Naive thymus-derived CD4-positive, alpha-beta T cell (primary cell): ENCODE measurements at places on chromosomes 5 and 9.

- DNase-seq = no peak
These were observed 14.7 kb upstream of the CDK7 start for GRCh38 chr5:69219939-69220338.

GRCh38 chr5:170169996-170170395 is 62.8 kb upstream of the C5orf58 start:
- DNase-seq = no peak

GRCh38 chr9:27548055-27548741 is 18.6 kb upstream of the MOB3B start:
- DNase-seq = no peak

GRCh38 chr9:36450110-36450732 is 50.2 kb upstream of the RNF38 start:
- DNase-seq = peak; percentile 35

- DNase-seq = no peak
These were observed 412.8 kb downstream of the SPOCK1 start for GRCh38 chr5:137086342-137086741.

DNA sequence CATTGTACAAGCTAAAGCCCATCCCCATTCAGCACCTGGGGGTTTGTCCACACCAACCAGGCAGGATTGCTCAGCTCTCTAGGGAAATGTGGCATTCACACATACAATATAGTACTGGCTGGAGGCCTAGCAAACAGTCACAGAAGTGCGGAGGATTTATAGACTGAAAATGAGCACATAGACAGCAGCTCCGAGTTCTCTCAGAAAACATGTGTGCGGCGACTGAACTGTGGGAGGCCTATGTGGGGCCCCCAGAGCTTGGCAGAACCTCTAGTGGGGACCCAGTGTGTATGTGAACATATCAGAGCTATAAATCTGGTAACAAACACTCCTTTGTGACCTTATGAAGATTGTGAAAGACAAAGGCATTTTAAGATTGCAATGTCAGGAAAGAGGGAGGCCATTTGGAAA is 431.1 kb downstream of the DTWD2 start:
- DNase-seq = no peak

DNA sequence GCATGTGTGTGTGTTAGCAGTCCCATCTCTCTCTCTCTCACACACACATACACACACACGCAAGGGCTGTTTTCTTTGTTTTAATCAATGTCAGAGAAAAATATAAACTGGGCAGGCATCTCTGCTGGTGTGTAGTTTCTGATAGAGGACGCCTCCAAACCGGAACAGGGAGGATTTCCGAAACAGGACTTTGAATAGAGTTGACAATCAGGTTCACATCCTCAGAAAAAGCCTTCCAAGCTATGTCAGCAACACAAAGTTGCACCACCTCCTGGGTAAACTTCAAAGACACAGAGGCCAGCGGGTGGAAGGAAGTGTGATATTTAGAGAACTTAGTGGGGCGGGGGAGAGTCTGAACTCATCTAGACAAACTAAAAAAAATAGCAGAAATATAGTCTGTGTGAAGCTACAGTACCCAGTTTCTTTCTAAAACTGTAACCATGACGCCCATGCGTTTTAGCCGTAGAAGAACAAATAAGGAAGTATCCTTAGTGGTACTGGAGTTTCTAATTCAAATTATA is 1.2 kb downstream of the ST8SIA4 start:
- peak; percentile 64 for DNase-seq

- DNase-seq = no peak
These were observed 5.8 kb downstream of the ITK start for GRCh38 chr5:157186309-157187045.

DNA sequence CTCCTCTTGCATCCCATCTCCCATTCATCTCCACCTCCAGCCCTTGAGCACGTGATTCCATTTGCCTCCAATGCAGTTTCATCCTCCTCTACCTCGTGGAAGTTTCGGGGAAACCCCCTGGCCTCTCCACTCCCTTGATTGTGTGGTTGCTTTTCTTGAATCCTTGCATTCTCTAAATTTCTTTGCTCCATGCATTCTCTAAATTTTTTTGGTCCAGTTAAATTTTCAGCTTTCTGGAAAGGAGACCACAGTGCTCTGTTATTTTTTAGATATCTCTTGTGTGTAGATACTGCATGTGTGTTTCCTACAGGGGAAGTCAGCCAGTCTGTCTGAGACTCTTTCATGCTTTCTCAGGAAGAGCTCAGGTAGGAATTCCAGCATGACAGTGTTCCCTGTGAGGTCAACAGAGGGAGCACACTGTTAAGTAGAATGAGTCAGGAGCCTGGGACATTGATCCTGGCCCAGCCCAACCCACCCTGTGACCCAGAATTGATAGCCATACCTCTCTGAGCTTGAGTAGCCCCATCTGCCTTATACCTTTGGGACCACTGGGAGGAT is 52.8 kb downstream of the AMBP start:
- no peak for DNase-seq

- no peak for DNase-seq
These were observed 37.9 kb upstream of the RAB3C start for GRCh38 chr5:58544926-58545325.

- DNase-seq = no peak
These were observed 39.1 kb downstream of the PCDH1 start for GRCh38 chr5:141839015-141839513.

- DNase-seq = no peak
These were observed 435.7 kb downstream of the PLK2 start for GRCh38 chr5:58024151-58024550.

DNA sequence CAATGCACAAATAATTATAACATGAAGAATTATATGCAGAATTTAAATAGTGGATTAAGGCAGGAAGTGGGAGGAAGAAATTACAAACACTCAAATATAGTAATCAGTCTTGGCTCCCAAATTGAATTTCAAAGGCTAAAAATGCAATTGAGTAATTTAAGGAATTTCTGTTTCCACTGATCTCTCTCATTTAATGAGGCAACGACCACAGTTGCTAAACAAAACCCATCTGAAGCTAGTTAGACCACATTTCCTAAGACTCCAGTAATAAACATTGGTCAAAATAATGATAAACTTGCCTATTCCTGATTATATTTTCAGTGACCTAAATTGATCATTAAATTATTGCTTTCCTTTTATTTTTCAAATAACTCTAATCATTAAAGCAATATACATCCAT is 174.3 kb upstream of the GRIN3A start:
- no peak for DNase-seq

DNA sequence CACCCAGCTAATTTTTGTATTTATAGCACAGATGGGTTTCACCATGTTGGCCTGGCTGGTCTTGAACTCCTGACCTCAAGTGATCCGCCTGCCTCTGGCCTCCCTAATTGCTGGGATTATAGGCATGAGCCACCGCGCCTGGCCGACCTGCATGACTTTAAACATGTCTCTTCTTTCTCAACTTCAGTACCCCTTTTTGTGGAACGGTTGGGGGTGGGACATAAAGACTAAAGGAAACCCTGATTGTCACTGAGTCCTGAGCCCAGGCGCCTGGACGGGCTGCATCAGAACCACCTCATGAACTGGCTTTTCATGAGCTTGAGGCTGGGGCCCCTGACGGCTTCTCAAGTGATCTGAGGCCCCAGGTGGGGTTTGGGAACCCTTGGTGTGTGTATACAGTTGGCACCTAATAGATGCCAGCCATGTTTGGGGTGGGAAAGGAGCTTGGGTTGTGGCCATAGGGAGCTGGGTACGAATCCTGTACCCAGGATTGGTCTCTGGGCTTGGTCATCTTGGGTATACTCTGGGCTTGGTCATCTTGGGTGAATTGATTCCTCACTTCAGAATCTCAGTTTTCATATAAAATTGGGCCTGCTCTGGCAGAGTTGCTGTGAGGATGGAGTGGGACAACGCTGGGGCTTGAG is 2.2 kb downstream of the GRK6 start:
- DNase-seq = no peak

DNA sequence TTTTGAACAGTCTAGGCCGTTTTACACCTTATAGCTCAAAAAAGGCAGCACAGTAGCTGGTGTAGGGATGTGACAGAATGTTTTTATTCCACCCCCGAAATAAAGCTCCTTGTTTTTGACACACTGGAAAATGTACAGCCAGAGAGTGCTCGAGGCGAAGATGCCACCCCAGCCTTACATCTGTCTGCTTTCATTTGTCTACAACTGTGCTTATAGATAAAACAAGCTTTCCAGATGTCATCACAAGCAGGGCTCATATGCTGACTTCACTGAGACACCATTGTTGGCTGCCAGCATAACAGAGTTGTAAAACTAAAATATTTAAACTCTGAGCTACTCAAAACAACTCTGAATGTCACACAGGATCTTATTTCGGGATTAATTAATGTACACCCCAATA is 386.3 kb downstream of the BNC2 start:
- DNase-seq = no peak

DNA sequence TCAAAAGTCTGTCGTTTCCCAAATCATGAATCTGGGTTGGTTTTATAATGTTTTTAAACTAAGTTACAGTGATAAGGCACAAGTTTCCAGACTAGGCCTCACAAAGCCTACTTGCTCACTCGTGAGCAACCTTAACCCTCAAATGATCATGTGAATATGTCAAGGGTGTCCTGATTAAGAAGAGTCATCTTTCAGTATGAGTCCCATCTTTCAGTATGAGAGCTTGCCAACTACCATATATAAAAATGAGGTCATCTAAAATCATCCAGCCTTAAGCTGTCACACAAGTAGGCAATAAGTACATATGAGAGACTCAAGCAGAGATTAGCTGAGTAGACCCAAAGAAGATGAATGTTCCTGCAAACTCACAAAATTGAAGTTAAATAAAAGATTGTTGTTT is 668.4 kb upstream of the FAM174A start:
- DNase-seq = no peak

- DNase-seq = no peak
These were observed 13.1 kb downstream of the PALM2AKAP2 start for GRCh38 chr9:109792951-109793546.

- DNase-seq = no peak
These were observed 40.7 kb downstream of the SECISBP2 start for GRCh38 chr9:89358985-89359384.
